H9 (cell line): ENCODE measurements at places on chromosomes 12 and 14. TPM values are rescaled to one million over a fixed set of nuclear protein-coding genes. Genes with fewer than 3 reads are reported as not detected.
A peak's percentile ranks its signal among the peaks of the same experiment; 100 is the strongest.

DNA sequence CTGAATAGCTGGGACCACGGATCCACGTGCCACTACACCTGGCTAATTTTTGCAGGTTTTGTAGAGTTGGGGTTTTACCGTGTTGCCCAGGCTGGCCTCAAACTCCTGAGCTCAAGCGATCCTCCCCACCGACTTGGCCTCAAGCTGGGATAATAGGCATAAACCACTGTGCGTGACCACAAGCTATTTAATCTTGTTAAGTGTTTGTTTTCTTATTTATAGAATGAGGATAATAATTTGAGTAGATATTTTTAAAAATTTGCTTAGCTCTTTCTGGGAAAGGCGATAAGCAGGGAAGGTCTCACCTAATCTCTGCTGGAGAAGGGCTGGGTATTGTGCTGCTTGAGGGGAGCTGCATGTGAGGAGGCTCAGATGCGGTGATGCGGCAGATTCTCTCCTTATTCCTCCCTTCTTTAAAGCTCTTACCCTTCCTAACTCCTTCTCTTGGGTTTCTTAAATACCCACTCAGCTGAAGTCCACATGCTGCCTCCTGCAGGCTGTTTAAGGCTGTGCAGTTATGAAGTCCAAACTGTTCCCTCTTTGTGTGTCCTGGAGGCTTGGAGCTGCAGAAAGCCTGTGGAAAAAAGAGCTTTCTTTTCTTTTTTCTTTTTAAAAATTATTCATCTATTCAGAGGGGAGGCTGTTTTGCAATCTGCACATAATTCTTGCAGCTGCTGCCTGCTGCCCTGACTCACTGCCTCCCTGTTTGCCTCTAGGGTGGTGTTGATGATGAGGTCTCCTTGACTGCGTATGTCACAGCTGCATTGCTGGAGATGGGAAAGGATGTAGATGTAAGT, 37.9 kb downstream of the A2ML1 start:
- peak; percentile 84 for DNase-seq
- H3K27ac ChIP-seq = no peak overlapping the region
- no peaks in the 10 kb centered on the region for H3K4me1 ChIP-seq
- no peaks in the 10 kb centered on the region for H3K27me3 ChIP-seq

GRCh38 chr14:104827177-104828055, 26.5 kb downstream of the ZBTB42 start:
- H3K4me3 ChIP-seq = peak overlapping the region; percentile 80
- H3K4me1 ChIP-seq = no peaks in the 10 kb centered on the region
- no peaks in the 10 kb centered on the region for H3K36me3 ChIP-seq
- peak; percentile 94 for DNase-seq
- no peak overlapping the region for H3K27ac ChIP-seq

Gene HAL
- 0.11 and 0.35 TPM in 2 replicates for total RNA-seq

Gene SEL1L
- total RNA-seq = 27.5 and 29.3 TPM in 2 replicates

Gene TMEM233
- not detected in 2 replicates for total RNA-seq

DNA sequence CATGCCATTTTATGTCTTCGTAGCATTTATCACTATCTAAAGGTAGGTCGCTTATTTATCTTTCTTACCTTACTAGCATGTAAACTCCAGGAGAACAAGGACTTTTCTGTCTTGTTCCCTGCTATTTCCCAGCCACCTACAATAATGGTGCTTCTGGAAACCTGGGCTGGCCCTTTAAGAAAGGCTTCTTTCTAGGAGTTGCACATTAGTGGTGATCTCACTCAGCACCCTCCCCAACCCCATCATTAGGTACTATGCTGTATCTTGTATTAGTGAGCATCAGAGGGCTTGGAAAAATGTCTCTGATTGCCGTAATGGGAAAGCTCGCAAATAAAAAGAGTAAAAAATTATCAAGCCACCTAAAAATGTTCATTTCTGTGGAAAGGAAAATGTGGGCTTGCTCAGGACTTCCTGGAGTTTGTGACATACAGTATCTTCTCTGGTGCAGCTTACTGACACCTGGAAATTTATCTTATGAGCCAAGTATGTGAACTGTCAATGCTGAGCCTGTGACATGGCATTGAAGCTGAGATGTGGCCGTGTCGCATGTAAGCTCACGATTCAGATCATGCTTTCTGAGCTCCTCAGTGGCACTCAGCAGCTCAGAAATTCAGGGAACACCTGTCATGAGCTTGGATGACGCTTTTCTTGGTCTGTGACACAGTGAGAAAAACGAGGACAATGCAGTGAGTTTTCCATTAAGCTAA, 12.4 kb downstream of the CCDC92 start:
- DNase-seq = no peak
- H3K27me3 ChIP-seq = peaks cover 36% of the 10 kb centered on the region
- H3K4me3 ChIP-seq = no peak overlapping the region
- no peaks in the 10 kb centered on the region for H3K36me3 ChIP-seq

Gene SPIC
- total RNA-seq = not detected in 2 replicates

Gene RDH11
- total RNA-seq = 83.2 and 83.4 TPM in 2 replicates

- no peaks in the 10 kb centered on the region for H3K27me3 ChIP-seq
- H3K4me1 ChIP-seq = peaks cover 2% of the 10 kb centered on the region; the same call in 1 of the 2 replicates
- H3K36me3 ChIP-seq = peaks cover 2% of the 10 kb centered on the region; the same call in 1 of the 2 replicates
- no peak overlapping the region for H3K27ac ChIP-seq
- DNase-seq = no peak
Measured at GRCh38 chr14:70906793-70907175, 475 bp upstream of the PCNX1 start.

- H3K27me3 ChIP-seq = no peaks in the 10 kb centered on the region
- no peak overlapping the region for H3K27ac ChIP-seq
- H3K4me1 ChIP-seq = no peaks in the 10 kb centered on the region; the same call in 1 of the 2 replicates
- no peaks in the 10 kb centered on the region for H3K36me3 ChIP-seq
- DNase-seq = no peak
Measured at GRCh38 chr14:28130610-28131284, 635.8 kb upstream of the FOXG1 start.

- no peak overlapping the region for H3K27ac ChIP-seq
- no peak overlapping the region for H3K4me3 ChIP-seq
- H3K4me1 ChIP-seq = peaks cover 7% of the 10 kb centered on the region
Measured at GRCh38 chr12:108666401-108666881, 32.7 kb upstream of the SELPLG start.

GRCh38 chr12:70002097-70002911, 177.3 kb downstream of the MYRFL start:
- no peak for DNase-seq
- H3K27me3 ChIP-seq = no peaks in the 10 kb centered on the region
- H3K4me3 ChIP-seq = no peak overlapping the region; the same call in 2 of the 3 replicates
- H3K27ac ChIP-seq = no peak overlapping the region
- H3K4me1 ChIP-seq = no peaks in the 10 kb centered on the region

- H3K4me1 ChIP-seq = no peaks in the 10 kb centered on the region
- H3K27me3 ChIP-seq = no peaks in the 10 kb centered on the region
- H3K27ac ChIP-seq = no peak overlapping the region
- H3K4me3 ChIP-seq = no peak overlapping the region
Measured at GRCh38 chr14:100073576-100074430, 8.6 kb downstream of the EVL start.

DNA sequence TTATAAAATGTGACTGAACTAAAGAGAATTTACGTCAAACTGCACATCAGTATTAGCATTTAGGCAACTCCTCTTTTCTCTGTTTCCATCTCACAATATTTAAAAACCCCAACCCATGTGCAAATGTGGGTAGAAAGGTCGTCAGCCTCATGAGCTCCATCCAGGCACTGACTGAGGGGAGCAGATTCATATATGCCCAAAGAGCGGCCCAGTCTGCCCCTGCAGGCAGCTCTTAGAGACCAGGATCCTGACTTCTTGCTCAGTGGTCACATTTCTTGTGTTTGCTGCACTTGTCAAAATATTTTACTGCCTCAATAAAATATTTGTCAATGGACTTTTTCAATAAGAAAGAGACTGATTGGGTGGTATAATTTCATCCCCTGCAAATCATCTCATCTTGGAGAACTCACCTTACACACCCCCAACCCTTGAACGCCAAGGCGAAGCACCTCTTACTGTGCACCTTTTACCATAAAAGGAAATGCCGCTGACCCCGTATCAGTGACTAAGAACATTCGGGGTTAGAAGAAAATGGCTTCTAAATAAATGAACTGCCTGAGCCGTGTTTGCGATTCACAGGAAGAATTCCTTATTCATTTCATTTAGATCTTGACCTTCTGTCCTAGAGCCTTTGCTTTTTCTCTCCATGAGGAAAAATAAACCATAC, 418.8 kb downstream of the BCL11B start:
- H3K36me3 ChIP-seq = 0 out of 2 replicates have a peak, but pooled peaks cover 6% of the 10 kb centered on the region
- H3K4me3 ChIP-seq = no peak overlapping the region
- no peak for DNase-seq
- H3K27ac ChIP-seq = no peak overlapping the region

DNA sequence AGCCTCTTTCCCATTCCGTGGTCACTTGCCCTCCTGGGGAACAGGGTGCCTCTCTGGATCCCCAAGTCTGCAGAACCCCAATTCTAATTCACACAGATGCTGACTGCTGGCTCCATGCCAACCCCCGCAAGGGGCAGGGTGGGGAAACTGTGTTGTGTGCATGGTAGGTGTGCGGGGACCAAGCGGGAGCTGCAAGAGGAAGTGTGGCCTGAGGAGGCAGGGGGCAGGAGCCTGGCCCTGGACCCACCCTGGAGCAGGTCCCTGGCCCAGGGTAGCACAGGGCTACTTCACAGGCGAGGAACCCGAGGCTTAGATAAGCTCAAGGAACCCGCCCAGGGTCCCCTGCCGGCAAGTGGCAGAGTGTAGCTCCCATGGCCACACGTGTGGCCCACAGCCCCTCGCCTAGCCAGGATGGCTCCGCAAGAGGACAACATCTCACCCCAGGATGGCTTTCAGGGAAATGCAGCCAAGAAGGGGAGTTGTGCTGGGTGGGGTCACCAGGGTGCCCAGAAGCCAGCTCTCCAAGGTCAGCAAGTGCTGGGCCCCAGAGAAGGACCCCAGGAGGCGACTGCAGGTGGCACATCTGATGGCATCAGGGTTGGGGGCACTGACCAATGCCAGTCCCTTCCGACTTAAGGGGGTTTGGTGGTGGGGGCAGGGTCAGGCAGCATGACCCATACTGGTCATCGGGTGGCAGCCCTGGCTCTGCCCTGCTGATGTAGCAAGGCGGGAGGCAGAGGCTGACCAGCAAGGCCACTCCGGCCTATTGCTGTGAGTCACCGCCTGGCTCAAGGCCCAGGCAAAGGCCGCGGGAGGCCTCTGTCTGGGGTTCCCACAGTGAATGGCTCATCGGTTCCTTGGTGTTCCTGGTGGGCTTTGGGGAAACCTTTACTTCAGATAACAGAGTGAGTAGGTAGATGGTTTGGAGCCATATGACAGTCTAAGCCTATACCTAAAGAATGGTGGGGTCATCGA, 37.3 kb upstream of the EML1 start:
- no peak overlapping the region for H3K4me3 ChIP-seq
- no peak overlapping the region for H3K27ac ChIP-seq
- no peak for DNase-seq
- H3K27me3 ChIP-seq = no peaks in the 10 kb centered on the region
- peaks cover 7% of the 10 kb centered on the region; the same call in 1 of the 2 replicates for H3K4me1 ChIP-seq

- H3K4me3 ChIP-seq = no peak overlapping the region
- no peak for DNase-seq
- H3K36me3 ChIP-seq = no peaks in the 10 kb centered on the region
- H3K27me3 ChIP-seq = no peaks in the 10 kb centered on the region; the same call in 1 of the 2 replicates
Measured at GRCh38 chr14:93792391-93792790, 4.1 kb upstream of the PRIMA1 start.

DNA sequence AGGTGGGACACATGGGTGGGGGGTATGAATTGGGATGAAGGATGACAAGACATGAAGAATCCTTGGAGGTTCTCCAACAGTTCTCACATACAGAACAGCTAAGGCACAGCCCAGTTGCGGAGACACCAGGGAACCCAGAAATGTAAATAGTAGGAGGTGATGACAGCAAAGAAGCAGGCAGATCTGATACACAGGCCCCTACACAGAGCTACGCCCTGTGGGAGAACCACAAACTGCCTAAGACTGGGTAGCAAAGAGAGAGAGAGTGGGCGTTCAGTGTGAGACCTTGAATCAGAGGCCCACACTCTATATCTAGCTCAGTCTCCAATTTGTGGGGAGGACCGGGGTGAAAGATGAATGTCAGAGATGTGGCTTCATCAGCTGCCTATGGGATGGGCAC, 9.5 kb upstream of the NUMB start:
- no peaks in the 10 kb centered on the region for H3K4me1 ChIP-seq
- H3K4me3 ChIP-seq = no peak overlapping the region
- H3K27me3 ChIP-seq = no peaks in the 10 kb centered on the region
- no peaks in the 10 kb centered on the region for H3K36me3 ChIP-seq

DNA sequence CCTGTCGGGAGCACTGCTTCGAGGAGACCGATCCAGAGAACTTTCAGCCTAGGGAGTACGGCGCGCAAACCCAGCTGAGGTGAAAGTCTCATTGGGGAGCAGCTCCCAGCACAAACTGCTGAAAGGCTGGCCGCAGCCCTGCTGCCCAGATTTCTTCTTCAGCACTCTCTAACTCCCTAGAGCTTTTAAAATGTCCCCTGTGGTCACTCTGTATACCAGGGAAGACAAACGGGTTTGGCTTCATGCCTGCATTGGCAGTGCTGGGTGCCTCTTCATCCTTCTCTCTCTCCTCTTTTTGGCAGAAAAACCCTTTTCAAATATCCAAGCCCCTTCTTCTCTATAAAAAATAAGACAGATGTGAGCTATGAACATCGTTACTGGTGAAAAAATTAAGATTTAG, 34.9 kb downstream of the BBS10 start:
- no peak overlapping the region for H3K27ac ChIP-seq
- H3K4me1 ChIP-seq = 0 out of 2 replicates have a peak, but pooled peaks cover 2% of the 10 kb centered on the region
- H3K36me3 ChIP-seq = no peaks in the 10 kb centered on the region
- peak overlapping the region; percentile 20; the same call in 1 of the 3 replicates for H3K4me3 ChIP-seq
- no peaks in the 10 kb centered on the region for H3K27me3 ChIP-seq

Gene SYT1
- total RNA-seq = 15.8 and 16.0 TPM in 2 replicates
